ENCODE measurements at places on chromosomes 5 and 9. TPM values are rescaled to one million over a fixed set of nuclear protein-coding genes. Genes with fewer than 3 reads are reported as not detected.
A peak's percentile ranks its signal among the peaks of the same experiment; 100 is the strongest.

GRCh38 chr9:34995670-34996060, 6.1 kb downstream of the DNAJB5 start:
- peak; percentile 51 for DNase-seq
- no peak overlapping the region for H3K4me3 ChIP-seq
- peaks cover 12% of the 10 kb centered on the region for H3K36me3 ChIP-seq
- no peaks in the 10 kb centered on the region for H3K27me3 ChIP-seq

DNA sequence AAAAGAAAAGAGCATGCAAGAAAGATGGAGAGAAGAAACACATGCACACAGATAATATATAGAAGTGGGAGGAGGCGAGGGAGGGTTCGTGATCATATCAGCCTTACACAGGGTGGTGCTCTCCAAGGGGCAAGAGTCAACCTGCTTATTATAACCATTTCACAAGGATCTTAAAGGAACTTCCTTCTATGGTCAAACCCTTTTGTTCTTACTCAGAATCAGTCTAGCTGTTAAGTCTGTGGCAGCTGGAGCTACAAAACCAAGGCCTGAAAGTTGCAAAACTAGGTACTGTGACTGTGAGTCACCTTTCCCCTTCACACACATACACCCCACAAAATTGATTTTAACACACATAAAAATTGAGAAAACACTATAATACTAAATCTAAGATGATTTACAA, 18.5 kb upstream of the ERMP1 start:
- no peaks in the 10 kb centered on the region for H3K27me3 ChIP-seq
- no peak overlapping the region for H3K27ac ChIP-seq
- no peaks in the 10 kb centered on the region for H3K4me1 ChIP-seq
- DNase-seq, result peak; percentile 73
- no peak overlapping the region for H3K4me3 ChIP-seq

Gene ECM2
- 6.8 TPM for total RNA-seq

GRCh38 chr5:73365301-73365853, 83.2 kb downstream of the FOXD1 start:
- H3K4me1 ChIP-seq, result peaks cover 23% of the 10 kb centered on the region
- DNase-seq, result peak; percentile 94
- H3K36me3 ChIP-seq, result no peaks in the 10 kb centered on the region
- no peak overlapping the region for H3K27ac ChIP-seq
- no peak overlapping the region for H3K4me3 ChIP-seq

DNA sequence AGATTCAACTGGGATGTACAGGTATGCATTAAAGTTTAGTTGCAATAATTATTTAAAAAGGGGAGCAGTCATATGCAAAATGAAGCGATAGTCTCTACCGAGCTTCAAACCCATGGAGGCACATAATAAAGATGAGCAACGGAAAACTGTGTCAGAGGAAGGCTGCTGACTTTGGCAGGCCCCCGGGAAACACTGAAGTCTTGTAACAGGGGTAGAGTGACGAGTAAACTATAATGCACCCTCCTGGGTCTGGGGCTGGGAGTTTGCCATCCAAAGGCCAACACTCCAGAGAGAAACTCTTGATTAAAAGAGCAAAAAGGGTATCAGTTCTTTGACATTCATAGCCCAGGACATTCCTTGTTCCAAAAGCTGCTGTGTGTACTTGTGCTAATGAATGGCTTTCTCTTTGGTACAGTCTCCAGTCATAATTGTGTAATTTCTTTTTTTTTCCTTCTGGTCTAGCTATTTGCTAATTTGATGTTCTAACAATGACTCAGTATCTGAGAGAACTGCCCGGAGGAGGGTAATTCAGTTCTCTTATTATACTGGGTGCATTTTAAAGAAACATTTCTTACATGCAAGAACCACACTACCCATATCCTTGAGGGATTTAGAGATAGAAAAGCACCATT, 59.2 kb downstream of the TNC start:
- H3K27ac ChIP-seq, result no peak overlapping the region
- no peaks in the 10 kb centered on the region for H3K27me3 ChIP-seq
- peak; percentile 83 for DNase-seq
- peaks cover 12% of the 10 kb centered on the region for H3K4me1 ChIP-seq

- no peak overlapping the region for H3K4me3 ChIP-seq
- H3K4me1 ChIP-seq, result no peaks in the 10 kb centered on the region
- no peaks in the 10 kb centered on the region for H3K36me3 ChIP-seq
- no peak overlapping the region for H3K27ac ChIP-seq
- H3K27me3 ChIP-seq, result no peaks in the 10 kb centered on the region
- no peak for DNase-seq
Observed at GRCh38 chr5:174056064-174056847, 10.8 kb downstream of the NSG2 start.

- no peak overlapping the region for H3K4me3 ChIP-seq
- H3K36me3 ChIP-seq, result no peaks in the 10 kb centered on the region
- peaks cover 3% of the 10 kb centered on the region for H3K27me3 ChIP-seq
- H3K4me1 ChIP-seq, result no peaks in the 10 kb centered on the region
- no peak overlapping the region for H3K27ac ChIP-seq
- peak; percentile 29 for DNase-seq
Observed at GRCh38 chr9:37405350-37405749, 17.1 kb upstream of the GRHPR start.

DNA sequence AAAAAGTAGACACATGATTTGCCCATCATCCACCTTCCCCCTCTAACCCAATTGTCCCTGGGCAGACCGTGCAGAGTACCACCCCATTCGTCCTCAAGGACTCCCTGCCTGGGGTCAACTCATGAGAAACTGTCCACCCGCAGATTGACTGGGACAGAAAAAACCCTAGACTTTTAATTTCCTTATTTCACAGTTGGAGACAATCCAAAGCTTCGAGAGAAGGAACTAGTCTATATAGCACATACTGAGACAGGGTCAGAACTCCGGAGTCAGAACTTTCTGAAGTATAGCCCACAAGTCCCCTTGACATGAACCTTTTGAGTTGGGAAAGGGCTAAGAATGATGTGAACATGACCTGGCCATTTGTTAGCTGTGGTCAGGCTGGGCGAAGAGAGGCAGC, 7.5 kb upstream of the GPX3 start:
- H3K4me3 ChIP-seq, result no peak overlapping the region
- H3K36me3 ChIP-seq, result no peaks in the 10 kb centered on the region
- no peaks in the 10 kb centered on the region for H3K27me3 ChIP-seq
- H3K27ac ChIP-seq, result no peak overlapping the region
- DNase-seq, result no peak

Gene MARCOL
- not detected for total RNA-seq

DNA sequence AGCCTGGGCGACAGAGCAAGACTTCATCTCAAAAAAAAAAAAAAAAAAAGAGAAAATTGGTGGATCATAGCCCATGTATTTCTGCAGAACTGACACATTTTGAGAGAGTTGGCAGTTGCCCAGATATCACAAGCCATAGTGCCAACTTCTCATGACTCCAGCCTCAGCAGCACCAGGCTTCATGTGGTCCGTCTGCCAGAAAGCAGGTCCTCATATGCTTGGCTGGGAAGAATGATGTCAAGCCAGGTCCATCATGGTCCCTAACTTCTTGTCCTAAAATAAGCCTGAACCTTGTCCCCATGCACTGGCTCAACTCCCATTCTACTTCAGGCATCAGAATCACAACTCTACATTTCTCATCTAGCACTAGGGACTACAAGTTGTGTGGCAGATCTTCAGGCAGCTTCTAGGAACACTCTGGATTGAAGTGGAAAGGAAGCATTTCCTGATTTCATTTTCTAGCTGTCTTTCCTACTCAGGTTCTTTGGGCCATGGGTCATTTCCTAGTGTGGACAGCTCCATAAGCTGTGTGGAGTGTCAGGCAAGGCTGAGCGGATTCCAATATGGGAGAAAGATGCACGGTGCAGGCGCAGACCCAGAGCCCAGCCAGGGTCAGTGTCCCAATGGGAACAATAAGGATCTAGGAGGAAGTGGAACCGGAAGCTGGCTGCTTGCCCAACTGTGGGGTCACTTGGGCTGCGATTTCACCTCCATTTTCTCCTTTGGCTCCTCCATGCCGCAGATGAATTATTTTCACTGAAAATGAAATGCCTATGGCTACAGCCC, 90.1 kb downstream of the LMNB1 start:
- no peak overlapping the region for H3K27ac ChIP-seq
- DNase-seq, result no peak
- H3K27me3 ChIP-seq, result no peaks in the 10 kb centered on the region
- no peaks in the 10 kb centered on the region for H3K4me1 ChIP-seq
- no peak overlapping the region for H3K4me3 ChIP-seq

- DNase-seq, result no peak
- H3K27ac ChIP-seq, result no peak overlapping the region
- H3K4me3 ChIP-seq, result no peak overlapping the region
Observed at GRCh38 chr5:65020492-65020891, 251.8 kb downstream of the CWC27 start.

Gene TSLP
- total RNA-seq, result 9.2 TPM

GRCh38 chr5:107699425-107699824, 28.7 kb upstream of the EFNA5 start:
- no peak overlapping the region for H3K27ac ChIP-seq
- no peaks in the 10 kb centered on the region for H3K4me1 ChIP-seq
- H3K27me3 ChIP-seq, result no peaks in the 10 kb centered on the region
- no peaks in the 10 kb centered on the region for H3K36me3 ChIP-seq

GRCh38 chr9:133818444-133818843, 80.3 kb upstream of the SARDH start:
- H3K27me3 ChIP-seq, result no peaks in the 10 kb centered on the region
- no peak overlapping the region for H3K4me3 ChIP-seq
- peak; percentile 86 for DNase-seq
- no peaks in the 10 kb centered on the region for H3K36me3 ChIP-seq
- H3K27ac ChIP-seq, result no peak overlapping the region

Gene SPATA31A3
- not detected for total RNA-seq

GRCh38 chr5:8675182-8675581, 806.2 kb downstream of the MTRR start:
- no peaks in the 10 kb centered on the region for H3K36me3 ChIP-seq
- H3K27ac ChIP-seq, result no peak overlapping the region
- no peak overlapping the region for H3K4me3 ChIP-seq
- no peak for DNase-seq
- H3K27me3 ChIP-seq, result no peaks in the 10 kb centered on the region

- H3K27ac ChIP-seq, result no peak overlapping the region
- no peaks in the 10 kb centered on the region for H3K36me3 ChIP-seq
- no peak for DNase-seq
- H3K27me3 ChIP-seq, result no peaks in the 10 kb centered on the region
- peaks cover 4% of the 10 kb centered on the region for H3K4me1 ChIP-seq
Observed at GRCh38 chr9:113645227-113645977, 181.9 kb downstream of the RGS3 start.

GRCh38 chr5:69136293-69136692, 30.7 kb upstream of the CCNB1 start:
- H3K4me3 ChIP-seq, result no peak overlapping the region
- no peaks in the 10 kb centered on the region for H3K27me3 ChIP-seq
- H3K27ac ChIP-seq, result no peak overlapping the region
- DNase-seq, result no peak
- H3K36me3 ChIP-seq, result no peaks in the 10 kb centered on the region
- no peaks in the 10 kb centered on the region for H3K4me1 ChIP-seq

Gene LCN12
- not detected for total RNA-seq

GRCh38 chr5:141373673-141374317, at the start of gene PCDHGA6:
Gene PCDHGA6 (plus strand): TSS chr5:141373891. CDS start chr5:141374084, 193 bp downstream.
- H3K27me3 ChIP-seq, result peaks cover 8% of the 10 kb centered on the region
- no peaks in the 10 kb centered on the region for H3K36me3 ChIP-seq
- no peak within 1 kb of the TSS for H3K27ac ChIP-seq
- peak within 1 kb of the TSS; percentile 38 for H3K4me3 ChIP-seq
- peak; percentile 25 for DNase-seq
- H3K4me1 ChIP-seq, result no peaks in the 10 kb centered on the region

GRCh38 chr9:135565141-135565628, 3.6 kb downstream of the PAEP start:
- no peaks in the 10 kb centered on the region for H3K27me3 ChIP-seq
- H3K4me3 ChIP-seq, result no peak overlapping the region
- no peak for DNase-seq
- H3K36me3 ChIP-seq, result no peaks in the 10 kb centered on the region
- no peak overlapping the region for H3K27ac ChIP-seq

GRCh38 chr5:172678902-172679301, 37.8 kb downstream of the NEURL1B start:
- no peak overlapping the region for H3K4me3 ChIP-seq
- no peaks in the 10 kb centered on the region for H3K4me1 ChIP-seq
- no peaks in the 10 kb centered on the region for H3K36me3 ChIP-seq
- no peak overlapping the region for H3K27ac ChIP-seq

Gene ADAMTS16
- total RNA-seq, result 0.17 TPM

DNA sequence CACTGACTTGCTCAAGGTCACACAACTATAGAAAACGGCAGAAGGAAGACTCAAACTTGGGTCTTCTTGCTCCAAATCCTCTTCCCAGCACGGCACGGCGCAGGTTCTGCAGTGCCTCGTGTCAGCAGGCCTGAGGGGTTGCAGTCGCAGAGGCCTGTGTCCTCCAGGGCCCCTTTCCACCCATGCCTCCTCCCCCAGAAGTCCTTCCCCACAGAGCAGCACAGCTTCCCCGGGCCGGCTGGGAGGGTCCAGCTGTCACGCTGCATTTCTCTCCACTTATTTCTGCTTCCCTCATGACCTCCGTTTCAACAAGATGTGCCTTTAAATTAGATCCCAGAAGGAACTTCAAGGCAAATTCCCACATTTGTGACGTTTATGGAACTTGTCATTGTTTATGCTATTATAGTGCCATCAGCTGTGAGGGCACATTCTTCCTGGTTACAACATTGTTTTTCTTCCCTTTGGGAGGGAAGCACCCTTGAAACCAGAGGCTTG, 148.4 kb downstream of the C5orf15 start:
- H3K4me1 ChIP-seq, result no peaks in the 10 kb centered on the region
- no peaks in the 10 kb centered on the region for H3K36me3 ChIP-seq
- peaks cover 2% of the 10 kb centered on the region for H3K27me3 ChIP-seq
- no peak overlapping the region for H3K27ac ChIP-seq
- peak; percentile 6 for DNase-seq

DNA sequence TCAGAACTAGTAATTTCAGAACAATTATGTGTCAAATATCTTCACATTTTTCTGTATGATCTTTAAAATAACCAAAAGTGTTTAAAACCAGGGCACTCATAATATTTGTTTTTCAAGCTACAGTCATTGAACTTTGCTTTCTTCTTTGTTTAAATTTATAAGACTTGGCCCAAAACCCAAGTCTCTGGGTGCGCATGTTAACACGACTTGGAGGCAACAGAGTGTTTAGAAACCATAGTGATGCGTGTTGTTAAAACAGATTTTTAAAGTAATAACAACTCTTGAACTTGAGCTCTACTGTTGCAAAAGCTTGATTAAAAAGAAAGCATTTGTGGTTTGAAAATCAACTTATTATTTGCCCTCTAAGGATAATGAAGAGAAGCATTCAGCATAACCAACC, 26.0 kb upstream of the GRIN3A start:
- H3K27ac ChIP-seq, result no peak overlapping the region
- H3K36me3 ChIP-seq, result no peaks in the 10 kb centered on the region
- DNase-seq, result no peak
- H3K4me3 ChIP-seq, result no peak overlapping the region
- H3K27me3 ChIP-seq, result no peaks in the 10 kb centered on the region

Measured in fibroblast of lung (primary cell).